Pancreas (tissue), 10 donors: ENCODE measurements at places on chromosomes 2 and 18. TPM values are rescaled to one million over a fixed set of nuclear protein-coding genes. Genes with fewer than 3 reads are reported as not detected.

RNF125 gene
- 0.92 TPM for polyA plus RNA-seq

IL1RL2 gene
- 0.47 TPM for polyA plus RNA-seq

FMNL2 gene
- 13.3 TPM for polyA plus RNA-seq

ITGB6 gene
- polyA plus RNA-seq: 1.3 TPM

MDH1B gene
- 2.7 TPM for polyA plus RNA-seq

HRH4 gene
- polyA plus RNA-seq: not detected

HAAO gene
- 18.3 TPM for polyA plus RNA-seq

CDK15 gene
- polyA plus RNA-seq: 0.12 TPM

ANKAR gene
- 3.1 TPM for polyA plus RNA-seq

DSG1 gene
- polyA plus RNA-seq: not detected

HOXD11 gene
- not detected for polyA plus RNA-seq

GRCh38 chr2:85708641-85709040 lies 14.5 kb downstream of the GNLY start:
- peak overlapping the region; percentile 58 for H3K27ac ChIP-seq
- DNase-seq: no peak
- no peak overlapping the region for H3K4me3 ChIP-seq
- peaks cover 4% of the 10 kb centered on the region for H3K4me1 ChIP-seq
- no peaks in the 10 kb centered on the region for H3K36me3 ChIP-seq

DNA sequence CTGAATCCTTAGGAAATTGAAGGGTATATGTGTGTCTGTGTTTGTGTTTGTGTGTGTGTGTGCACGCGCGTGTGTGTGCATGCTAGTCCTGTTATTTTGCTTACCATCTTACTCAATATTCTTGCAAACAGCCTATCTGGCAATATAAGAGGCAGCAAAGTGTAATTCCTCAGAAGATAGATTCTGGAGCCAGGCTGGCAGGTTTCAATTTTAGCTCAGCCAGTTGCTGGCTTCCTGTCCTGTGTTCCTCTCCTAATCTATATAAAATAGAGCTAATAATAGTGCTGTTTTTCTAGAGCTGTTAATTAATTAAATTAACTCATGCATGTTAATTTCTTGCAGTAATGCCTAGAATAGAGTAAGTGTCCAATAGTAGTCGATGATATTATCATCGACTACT lies 256.2 kb downstream of the PIK3C3 start:
- no peaks in the 10 kb centered on the region for H3K27me3 ChIP-seq
- H3K36me3 ChIP-seq: no peaks in the 10 kb centered on the region

GRCh38 chr2:30366199-30366691 lies 80.8 kb upstream of the LCLAT1 start:
- no peaks in the 10 kb centered on the region for H3K27me3 ChIP-seq
- DNase-seq: no peak
- H3K4me1 ChIP-seq: no peaks in the 10 kb centered on the region

- no peaks in the 10 kb centered on the region for H3K27me3 ChIP-seq
- DNase-seq: no peak
- H3K4me1 ChIP-seq: no peaks in the 10 kb centered on the region
- H3K36me3 ChIP-seq: no peaks in the 10 kb centered on the region
Observed at GRCh38 chr2:45554742-45555140, 56.3 kb downstream of the SRBD1 start.

GRCh38 chr2:214575465-214575864 lies 164.6 kb downstream of the VWC2L start:
- H3K36me3 ChIP-seq: no peaks in the 10 kb centered on the region
- H3K4me1 ChIP-seq: no peaks in the 10 kb centered on the region
- no peak overlapping the region for H3K27ac ChIP-seq
- H3K4me3 ChIP-seq: no peak overlapping the region
- no peaks in the 10 kb centered on the region for H3K27me3 ChIP-seq
- no peak for DNase-seq

GRCh38 chr18:27558388-27559155 lies 373.5 kb upstream of the CHST9 start:
- no peaks in the 10 kb centered on the region for H3K36me3 ChIP-seq
- DNase-seq: no peak
- no peaks in the 10 kb centered on the region for H3K27me3 ChIP-seq
- no peaks in the 10 kb centered on the region for H3K4me1 ChIP-seq

DNA sequence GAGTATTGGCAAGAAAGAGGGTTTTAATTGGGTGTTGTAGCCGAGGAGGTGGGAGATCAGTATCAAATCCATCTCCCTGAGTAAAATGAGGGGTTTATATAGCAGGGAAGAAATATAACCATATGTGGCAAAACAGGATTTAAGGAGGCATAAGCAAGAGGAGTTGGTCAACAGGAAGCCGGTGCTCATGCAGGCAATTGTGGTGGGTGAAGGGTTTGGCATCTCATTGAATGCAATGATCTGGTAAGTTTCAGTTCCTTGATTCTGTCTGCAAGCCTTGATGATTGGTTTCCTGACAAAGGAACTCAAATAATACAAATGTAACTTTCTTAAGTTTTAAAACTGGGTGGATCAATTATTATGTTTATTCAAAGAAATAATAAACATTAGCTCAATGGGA lies 564.4 kb upstream of the LINC00305 start:
- no peaks in the 10 kb centered on the region for H3K27me3 ChIP-seq
- H3K4me1 ChIP-seq: no peaks in the 10 kb centered on the region
- no peak overlapping the region for H3K4me3 ChIP-seq

DNA sequence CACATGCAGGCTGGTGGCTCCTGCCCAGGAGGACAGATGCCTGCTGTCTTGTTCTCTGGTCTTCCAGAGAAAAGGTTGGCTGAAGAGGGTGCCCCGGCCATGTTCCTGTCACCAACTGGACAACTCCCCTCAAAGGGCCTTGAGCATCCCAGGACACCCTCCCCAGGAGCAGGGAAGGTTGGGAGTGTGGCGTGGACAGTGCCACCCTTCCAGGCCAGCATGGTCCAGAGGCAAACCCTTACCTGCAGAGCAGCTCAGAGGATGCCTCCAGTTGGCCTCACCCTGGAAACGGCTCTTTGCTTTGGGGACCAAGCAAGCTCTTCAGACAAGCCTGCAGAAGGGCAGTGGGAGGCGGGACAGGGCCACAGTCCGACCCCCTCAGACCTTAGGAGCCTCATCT lies 4.9 kb upstream of the GPC1 start:
- peaks cover 10% of the 10 kb centered on the region for H3K4me1 ChIP-seq
- no peak overlapping the region for H3K4me3 ChIP-seq
- DNase-seq: peak; percentile 45

- H3K36me3 ChIP-seq: no peaks in the 10 kb centered on the region
- peak overlapping the region; percentile 47 for H3K27ac ChIP-seq
- peaks cover 14% of the 10 kb centered on the region for H3K4me1 ChIP-seq
- H3K27me3 ChIP-seq: no peaks in the 10 kb centered on the region
Observed at GRCh38 chr2:24317491-24317920, 42.8 kb downstream of the ITSN2 start.

GRCh38 chr2:133371286-133371685 lies 197.0 kb downstream of the NCKAP5 start:
- H3K4me1 ChIP-seq: no peaks in the 10 kb centered on the region
- H3K36me3 ChIP-seq: no peaks in the 10 kb centered on the region
- DNase-seq: no peak
- H3K4me3 ChIP-seq: no peak overlapping the region
- H3K27ac ChIP-seq: no peak overlapping the region

- H3K4me1 ChIP-seq: no peaks in the 10 kb centered on the region
- no peaks in the 10 kb centered on the region for H3K27me3 ChIP-seq
- no peaks in the 10 kb centered on the region for H3K36me3 ChIP-seq
- H3K27ac ChIP-seq: no peak overlapping the region
- no peak for DNase-seq
Observed at GRCh38 chr2:45089554-45090261, 80.5 kb upstream of the SIX2 start.

DNA sequence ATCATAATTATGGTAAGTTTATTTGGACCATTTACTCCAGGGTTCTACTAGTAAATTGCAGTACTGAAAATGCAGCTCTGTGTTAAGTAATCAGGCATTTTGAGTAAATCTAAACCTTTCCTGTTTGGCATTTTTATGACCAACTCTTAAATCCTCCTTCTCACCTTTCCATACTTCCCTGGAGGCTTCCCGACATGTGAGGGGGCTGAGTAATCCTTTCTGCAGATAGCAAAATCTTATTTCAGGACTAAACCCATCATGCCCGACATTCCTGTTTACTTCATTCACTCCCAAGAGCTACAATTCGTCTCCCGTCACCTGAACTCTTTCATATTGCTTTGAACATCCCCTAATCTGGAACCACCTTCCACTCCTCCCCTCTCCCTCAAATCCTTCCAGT lies 296.6 kb downstream of the IKZF2 start:
- H3K4me3 ChIP-seq: no peak overlapping the region
- H3K27ac ChIP-seq: no peak overlapping the region
- H3K36me3 ChIP-seq: no peaks in the 10 kb centered on the region
- DNase-seq: no peak
- H3K27me3 ChIP-seq: no peaks in the 10 kb centered on the region
- H3K4me1 ChIP-seq: no peaks in the 10 kb centered on the region

GRCh38 chr2:150188800-150189199 lies 298.7 kb downstream of the RND3 start:
- no peak for DNase-seq
- H3K36me3 ChIP-seq: no peaks in the 10 kb centered on the region
- H3K27ac ChIP-seq: no peak overlapping the region
- H3K27me3 ChIP-seq: no peaks in the 10 kb centered on the region
- no peak overlapping the region for H3K4me3 ChIP-seq

GRCh38 chr2:28626891-28627421 lies 124.7 kb upstream of the PPP1CB start:
- no peaks in the 10 kb centered on the region for H3K27me3 ChIP-seq
- no peak overlapping the region for H3K4me3 ChIP-seq
- H3K27ac ChIP-seq: no peak overlapping the region
- H3K4me1 ChIP-seq: peaks cover 16% of the 10 kb centered on the region
- DNase-seq: no peak

DNA sequence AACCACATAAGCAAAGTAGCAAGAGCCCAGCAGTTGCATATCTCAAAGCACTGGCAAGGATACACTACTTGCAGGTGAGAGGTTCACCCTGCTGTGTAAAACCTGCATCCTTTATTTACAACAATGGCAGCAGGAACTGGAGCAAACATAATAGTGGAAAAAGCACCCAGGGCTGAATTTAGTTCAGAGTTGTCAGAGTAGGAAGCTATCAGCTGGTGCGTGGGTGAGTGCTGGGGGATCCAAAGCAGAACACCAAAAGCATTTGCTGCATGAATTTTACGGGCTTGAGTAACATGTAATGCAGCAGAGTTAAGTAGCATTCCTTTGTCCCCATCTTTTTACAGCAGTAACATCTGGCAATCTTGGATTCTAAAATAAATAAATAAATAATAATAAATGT lies 73.5 kb upstream of the SRD5A2 start:
- H3K27me3 ChIP-seq: no peaks in the 10 kb centered on the region
- no peaks in the 10 kb centered on the region for H3K4me1 ChIP-seq
- H3K27ac ChIP-seq: no peak overlapping the region

- H3K4me3 ChIP-seq: no peak overlapping the region
- H3K36me3 ChIP-seq: peaks cover 8% of the 10 kb centered on the region
- no peak for DNase-seq
- no peaks in the 10 kb centered on the region for H3K27me3 ChIP-seq
Observed at GRCh38 chr2:42618972-42619371, 50.5 kb downstream of the MTA3 start.

- no peaks in the 10 kb centered on the region for H3K36me3 ChIP-seq
- DNase-seq: no peak
Observed at GRCh38 chr2:3311601-3312000, 66.0 kb downstream of the EIPR1 start.

GRCh38 chr18:79459946-79460480 lies 64.3 kb downstream of the NFATC1 start:
- no peaks in the 10 kb centered on the region for H3K4me1 ChIP-seq
- DNase-seq: no peak
- H3K36me3 ChIP-seq: no peaks in the 10 kb centered on the region
- H3K4me3 ChIP-seq: no peak overlapping the region

GRCh38 chr2:27808418-27808817 lies 36.9 kb downstream of the MRPL33 start:
- DNase-seq: no peak
- no peak overlapping the region for H3K27ac ChIP-seq
- no peaks in the 10 kb centered on the region for H3K36me3 ChIP-seq

- H3K27ac ChIP-seq: no peak overlapping the region
- DNase-seq: no peak
- no peaks in the 10 kb centered on the region for H3K36me3 ChIP-seq
- H3K4me1 ChIP-seq: no peaks in the 10 kb centered on the region
- no peak overlapping the region for H3K4me3 ChIP-seq
Observed at GRCh38 chr18:51668607-51669006, 471.1 kb upstream of the MEX3C start.

- no peaks in the 10 kb centered on the region for H3K27me3 ChIP-seq
- no peaks in the 10 kb centered on the region for H3K4me1 ChIP-seq
- no peak for DNase-seq
- H3K27ac ChIP-seq: no peak overlapping the region
- no peak overlapping the region for H3K4me3 ChIP-seq
Observed at GRCh38 chr2:133414486-133415209, 153.6 kb downstream of the NCKAP5 start.
